ENCODE measurements at places on chromosomes 11 and 22.
A peak's percentile ranks its signal among the peaks of the same experiment; 100 is the strongest.

GRCh38 chr11:92888696-92889095, 80.8 kb upstream of the MTNR1B start:
- no peak for DNase-seq

DNA sequence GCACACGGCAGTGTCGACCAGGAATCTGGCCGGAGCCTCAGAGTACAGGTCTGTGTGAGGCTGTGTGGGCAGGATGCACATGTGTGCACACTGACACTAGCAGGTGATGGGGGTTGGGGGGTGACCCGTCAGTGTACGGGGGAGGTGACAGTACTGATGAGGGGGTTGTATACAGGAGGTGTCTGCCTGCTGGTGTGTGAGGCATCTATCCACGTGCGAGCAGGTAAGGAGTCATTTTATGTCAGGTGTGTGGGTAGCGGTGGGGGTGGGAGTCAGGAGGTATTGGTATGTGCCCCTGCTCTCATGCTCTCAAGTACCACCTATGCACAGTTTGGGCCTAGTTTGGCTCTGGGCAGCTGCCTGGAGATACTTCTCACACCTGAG, 4.5 kb upstream of the PHRF1 start:
- no peak for DNase-seq

DNA sequence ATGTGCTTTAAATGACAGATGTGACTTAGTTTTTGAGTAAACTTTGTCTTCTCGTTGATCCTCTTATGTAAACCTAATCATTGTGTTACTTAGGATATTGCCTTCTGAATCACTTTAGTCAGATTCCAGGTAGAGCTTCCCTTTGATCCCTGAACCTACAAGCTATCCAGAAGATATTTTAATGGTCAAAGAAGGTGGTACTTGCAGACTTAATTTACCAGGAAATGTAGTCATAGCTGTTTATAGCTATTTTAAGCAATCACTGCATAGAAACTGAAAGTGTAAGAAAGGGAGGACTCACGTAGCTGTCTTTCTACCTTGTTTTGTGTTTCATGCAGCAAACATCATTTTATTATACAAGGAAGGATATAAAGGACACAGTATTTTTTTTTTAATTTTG, 189.5 kb downstream of the DDX10 start:
- DNase-seq = no peak

- no peak for DNase-seq
Measured at GRCh38 chr11:61071208-61071681, 31.0 kb upstream of the CD5 start.

DNA sequence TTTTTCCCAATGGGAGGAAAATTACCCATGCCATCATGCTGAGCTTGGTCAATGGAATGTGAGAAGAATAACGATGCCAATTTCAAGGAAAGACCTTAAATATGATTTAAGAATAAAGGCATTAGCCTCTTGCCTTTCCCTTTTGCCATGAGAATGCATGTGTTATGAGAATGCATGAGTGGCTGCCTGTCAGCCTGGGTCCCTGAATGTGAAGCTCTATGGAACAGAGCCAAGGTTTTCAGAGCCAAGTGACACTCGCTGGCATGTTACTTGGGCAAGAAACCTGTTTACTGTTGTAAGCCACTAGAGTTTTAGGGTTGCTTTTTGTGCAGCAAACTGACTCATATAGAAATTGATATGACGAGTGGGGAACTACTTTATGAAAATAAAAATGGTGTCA, 75.7 kb downstream of the JRKL start:
- DNase-seq = no peak

DNA sequence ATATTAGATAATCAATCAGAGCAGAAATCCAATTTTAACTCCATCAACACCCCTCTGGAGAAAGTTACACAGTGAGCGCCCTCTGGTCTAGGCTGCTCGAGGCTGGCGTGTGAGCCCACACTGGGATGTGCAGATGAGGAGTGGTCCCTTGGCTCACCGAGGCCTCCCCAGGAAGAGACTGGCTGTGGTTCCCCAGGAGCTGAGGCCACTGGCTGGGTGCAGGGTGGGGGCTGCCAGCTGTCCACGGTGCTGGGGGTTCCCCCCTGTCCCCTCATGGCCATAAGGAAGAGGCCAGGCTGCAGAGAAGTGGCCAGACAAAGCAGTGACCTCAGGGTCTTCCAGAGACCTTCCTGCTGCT, 750.7 kb downstream of the BRD1 start:
- DNase-seq = no peak

- no peak for DNase-seq
Measured at GRCh38 chr11:74269161-74269811, 42.2 kb downstream of the P4HA3 start.

DNA sequence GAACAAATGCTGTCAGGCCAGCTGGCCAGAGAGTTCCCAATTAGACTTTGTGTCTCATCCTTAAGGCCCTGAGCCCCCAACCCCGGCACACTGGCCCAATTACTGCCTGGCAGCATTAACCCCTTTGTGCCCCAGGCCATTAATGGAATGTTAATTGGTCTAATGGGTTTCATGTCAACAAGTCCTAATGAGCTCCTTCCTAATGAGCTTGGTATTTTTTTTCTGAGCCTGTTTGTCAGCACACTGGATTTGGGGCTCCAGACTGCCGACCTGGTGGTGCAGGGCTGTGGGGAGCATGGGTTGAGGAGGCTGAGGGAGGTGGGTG, 148.8 kb downstream of the FEZ1 start:
- no peak for DNase-seq

- no peak for DNase-seq
Measured at GRCh38 chr11:119288219-119288618, 28.7 kb downstream of the MCAM start.

DNA sequence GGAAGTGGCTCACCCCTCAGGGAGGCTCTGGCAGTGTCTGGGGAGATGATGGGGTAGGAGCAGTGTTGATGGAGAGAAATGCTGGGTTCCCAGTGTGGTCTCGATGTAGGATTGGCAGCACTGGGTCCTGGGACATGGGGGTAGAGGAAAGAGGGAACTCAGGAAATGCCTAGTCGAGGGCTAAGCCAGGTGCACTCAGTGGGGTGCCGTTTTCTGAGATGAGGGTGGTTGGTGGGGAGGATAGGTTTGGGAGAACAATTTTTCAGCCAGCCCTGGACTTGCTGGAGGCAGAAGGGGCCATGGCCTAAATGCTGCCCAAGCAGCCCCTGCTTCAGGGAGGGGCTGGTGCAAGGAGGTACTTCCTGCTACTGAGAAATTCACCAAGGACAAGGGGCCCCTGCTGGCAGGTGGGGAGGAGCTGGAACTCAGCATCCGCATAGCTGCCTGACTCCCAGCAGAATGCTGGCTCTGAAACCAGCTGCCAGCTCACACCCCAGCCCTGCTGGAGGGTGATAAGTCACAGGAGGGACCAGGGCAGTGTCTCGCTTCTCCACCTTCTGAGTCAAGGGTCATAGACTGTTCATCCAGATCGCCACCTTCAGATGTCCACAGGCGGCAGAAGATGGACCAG, 6.0 kb downstream of the CCDC157 start:
- DNase-seq = no peak

GRCh38 chr11:73322382-73323306, 14.6 kb downstream of the ARHGEF17 start:
- DNase-seq = no peak

DNA sequence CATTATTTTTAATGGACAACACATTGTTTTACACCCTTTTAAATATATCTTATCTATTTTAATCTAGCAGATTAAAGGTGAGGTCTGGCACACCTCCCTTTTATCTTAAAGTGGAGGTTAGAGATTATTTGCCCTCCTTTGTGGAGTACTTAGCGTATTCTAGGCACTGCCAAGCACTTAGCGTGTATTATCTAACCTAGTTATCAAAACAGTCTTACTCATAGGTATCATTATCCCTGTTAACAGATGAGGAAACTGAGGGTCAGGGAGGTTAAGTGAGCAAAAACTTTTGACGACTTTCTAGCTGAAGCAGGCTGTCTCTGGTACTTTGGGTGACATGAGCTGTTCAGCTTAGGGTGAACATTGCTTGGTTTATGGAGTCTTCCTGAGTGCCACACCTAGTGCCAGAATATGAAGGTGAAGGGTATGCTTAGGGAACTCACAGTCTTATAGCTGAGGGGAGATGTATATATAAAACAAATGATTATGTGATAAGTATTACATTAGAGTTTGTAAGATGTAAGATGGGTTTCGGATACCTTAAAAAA, 55.0 kb downstream of the ZNRF3 start:
- DNase-seq = no peak

GRCh38 chr11:129696309-129696989, 119.2 kb upstream of the TMEM45B start:
- no peak for DNase-seq

DNA sequence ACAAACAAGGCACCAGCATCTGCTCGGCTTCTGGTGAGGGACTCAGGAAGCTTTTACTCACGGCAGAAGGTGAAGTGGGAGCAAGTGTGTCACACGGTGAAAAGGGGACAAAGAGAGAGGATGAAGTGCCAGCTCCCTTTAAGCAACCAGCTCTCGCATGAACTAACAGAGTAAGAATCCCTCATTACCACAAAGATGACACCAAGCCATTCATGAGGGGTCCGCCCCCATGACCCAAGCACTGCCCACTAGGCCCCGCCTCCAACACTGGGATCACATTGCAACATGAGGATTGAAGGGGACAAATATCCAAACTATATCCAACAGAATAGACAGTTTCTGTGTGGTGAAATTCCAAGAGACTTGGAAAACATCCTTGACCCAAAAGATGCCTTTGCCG, 198.2 kb upstream of the POU2AF2 start:
- DNase-seq = no peak

DNA sequence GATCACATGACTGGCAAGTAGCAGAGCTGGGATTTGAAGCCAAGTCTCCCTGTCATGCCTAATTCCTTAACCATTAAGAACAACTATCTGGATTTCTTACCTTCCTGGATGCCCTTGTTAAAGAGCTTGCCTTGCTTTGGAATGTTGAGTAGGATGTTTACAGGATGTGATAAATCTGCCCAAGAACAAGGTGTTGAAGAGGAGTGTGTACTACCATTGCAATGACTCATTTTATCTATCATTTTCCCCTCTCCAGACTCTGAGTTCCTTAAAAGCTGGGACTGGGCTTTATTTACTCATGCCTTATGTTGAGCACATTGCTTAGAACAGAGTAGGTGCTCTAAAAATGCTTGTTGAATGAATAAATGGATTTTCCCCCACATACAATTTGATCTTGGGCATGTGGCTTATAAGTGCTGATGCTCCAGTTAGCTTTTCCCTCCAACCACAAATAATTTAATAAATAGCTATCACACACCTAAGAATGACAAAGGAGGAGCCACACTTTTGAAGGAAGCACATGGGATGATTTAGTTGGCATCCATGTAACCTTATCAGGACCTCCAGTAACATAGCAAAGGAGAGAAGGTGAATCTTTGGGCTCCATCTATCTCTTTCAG, 268.6 kb upstream of the SESN3 start:
- DNase-seq = peak; percentile 38

- DNase-seq = no peak
Measured at GRCh38 chr11:46039990-46040389, 81.3 kb downstream of the PHF21A start.

DNA sequence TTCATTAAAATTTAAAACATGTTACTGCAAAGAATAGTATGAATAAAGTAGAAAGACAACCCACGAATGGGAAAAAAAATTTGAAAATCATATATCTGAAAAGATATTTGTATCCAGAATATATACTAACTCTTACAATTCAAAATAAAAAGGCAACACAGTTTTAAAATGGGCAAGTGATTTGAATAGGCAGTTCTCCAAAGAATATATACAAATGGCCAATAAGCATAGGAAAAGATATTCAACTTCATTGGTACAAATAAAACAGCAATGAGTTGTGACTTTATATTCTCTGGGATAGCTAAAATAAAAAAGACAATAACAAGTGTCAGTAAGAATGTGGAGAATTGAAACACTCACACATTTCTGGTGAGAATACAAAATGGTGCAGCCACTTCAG, 41.6 kb upstream of the FAM181B start:
- no peak for DNase-seq

- no peak for DNase-seq
Measured at GRCh38 chr11:87022254-87022653, 15.5 kb upstream of the TMEM135 start.

Measured in GM04504 (cell line).